Tibial artery (tissue), 4 donors: ENCODE measurements at places on chromosomes 16 and 17.

- no peak for DNase-seq
These were observed 175.0 kb downstream of the SPECC1 start for GRCh38 chr17:20184181-20184580.

GRCh38 chr17:66375121-66375520 is 72.7 kb downstream of the PRKCA start:
- no peak for DNase-seq

DNA sequence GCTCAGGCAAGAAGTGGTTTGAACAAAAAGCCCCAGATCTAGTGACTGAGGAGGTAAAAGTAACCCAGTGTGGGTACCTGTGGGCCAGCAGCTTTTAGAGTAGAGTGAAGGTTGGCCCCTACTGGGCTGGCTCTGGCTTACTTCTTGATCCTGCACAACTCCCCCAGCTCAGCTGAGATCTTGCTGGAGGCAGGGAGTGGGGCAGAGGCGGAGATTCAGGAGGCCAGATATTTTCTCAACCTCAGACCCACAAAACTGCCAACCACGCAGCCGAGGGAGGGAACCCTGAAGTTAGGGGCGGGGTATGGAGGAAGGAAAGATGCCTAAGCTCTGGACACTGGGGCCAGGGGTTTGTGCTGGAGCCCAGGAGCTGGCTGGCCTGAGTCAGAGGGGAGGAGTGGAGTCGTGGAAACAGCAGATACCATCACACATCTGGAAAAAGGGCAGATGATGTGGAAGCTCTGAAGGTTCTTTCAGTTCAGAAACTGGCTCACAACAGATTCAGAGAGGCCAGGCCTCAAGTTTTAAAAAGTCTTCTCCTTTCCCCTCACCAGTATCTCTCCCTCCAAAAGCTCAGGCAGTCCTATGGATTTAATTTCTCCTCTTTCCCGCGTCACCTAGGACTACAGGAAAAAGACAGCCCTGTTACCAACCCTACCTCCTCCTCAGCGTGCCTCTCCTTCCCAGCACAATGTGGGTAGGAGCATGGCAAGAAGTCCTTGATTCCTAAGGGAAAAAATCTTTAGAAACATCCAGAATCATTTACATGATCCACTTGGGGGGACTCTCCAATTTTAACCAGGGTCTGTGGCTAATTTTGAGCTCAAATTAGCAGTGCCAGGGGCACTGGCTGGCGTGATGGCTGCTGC is 48.1 kb downstream of the MYO18A start:
- peak; percentile 80 for DNase-seq

DNA sequence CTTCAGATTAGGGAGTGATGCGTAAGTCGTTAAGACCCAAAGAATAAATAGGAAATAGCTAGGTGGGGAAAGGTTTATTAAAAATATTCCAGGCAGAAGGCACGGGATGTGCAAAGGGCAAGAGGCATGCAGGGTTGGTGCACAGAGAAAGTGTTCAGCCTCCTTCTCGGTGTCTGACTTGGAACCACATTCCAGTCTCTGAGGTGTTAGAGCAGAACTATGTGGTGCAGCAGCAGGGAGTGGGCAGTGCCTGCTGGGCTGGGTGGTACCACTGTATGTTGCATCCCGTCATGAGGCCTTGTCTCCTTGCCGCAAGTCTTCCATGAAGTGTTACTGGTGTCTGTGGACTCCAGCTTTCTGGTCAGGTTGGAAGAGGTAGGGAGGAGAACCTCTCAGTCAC is 11.1 kb downstream of the NKD1 start:
- no peak for DNase-seq

GRCh38 chr17:66520999-66521398 is 218.6 kb downstream of the PRKCA start:
- no peak for DNase-seq

- peak; percentile 36 for DNase-seq
These were observed 119.2 kb downstream of the RPTOR start for GRCh38 chr17:80663781-80664206.

GRCh38 chr17:77076124-77076830 is 64.5 kb upstream of the SEC14L1 start:
- no peak for DNase-seq

DNA sequence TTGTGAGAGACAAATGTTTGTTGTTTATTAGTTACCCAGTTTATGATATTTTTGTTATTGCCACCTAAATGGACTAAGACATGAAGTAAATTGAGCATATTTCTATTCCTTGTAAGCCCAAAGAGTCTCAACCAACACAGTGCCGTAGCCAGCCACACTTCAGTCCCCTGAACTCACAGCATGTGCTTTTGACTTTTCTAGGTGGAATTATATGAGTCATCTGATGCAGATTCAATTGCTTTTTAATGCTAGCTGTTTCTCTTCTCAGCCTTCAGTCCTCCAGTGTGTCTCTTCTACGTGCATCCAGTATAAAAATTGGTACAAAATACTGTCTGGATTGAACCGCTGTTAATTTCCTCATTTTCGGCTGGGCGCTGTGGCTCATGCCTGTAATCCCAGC is 39.0 kb downstream of the IQCK start:
- no peak for DNase-seq

DNA sequence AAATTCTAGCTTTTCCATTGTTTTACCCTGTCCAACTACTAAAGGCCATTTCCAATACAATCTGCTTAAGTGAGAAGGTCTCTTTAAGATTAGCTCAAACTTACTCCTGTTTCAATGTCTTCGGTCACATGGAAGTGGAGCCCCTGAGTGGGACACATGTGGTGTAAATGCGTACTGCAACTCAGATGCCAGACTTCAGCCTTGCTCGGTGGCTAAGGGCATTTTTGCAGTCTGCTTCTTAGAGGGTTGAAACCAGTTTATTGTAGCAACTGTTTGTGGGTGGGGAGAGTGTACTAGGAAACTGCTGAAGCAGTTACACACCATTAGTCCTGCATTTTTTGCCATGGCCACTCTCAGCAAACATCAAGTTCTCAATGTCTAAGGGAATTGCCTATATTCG is 140.6 kb downstream of the PARN start:
- no peak for DNase-seq

GRCh38 chr17:50658616-50659015 is 23.9 kb downstream of the ABCC3 start:
- DNase-seq = no peak

DNA sequence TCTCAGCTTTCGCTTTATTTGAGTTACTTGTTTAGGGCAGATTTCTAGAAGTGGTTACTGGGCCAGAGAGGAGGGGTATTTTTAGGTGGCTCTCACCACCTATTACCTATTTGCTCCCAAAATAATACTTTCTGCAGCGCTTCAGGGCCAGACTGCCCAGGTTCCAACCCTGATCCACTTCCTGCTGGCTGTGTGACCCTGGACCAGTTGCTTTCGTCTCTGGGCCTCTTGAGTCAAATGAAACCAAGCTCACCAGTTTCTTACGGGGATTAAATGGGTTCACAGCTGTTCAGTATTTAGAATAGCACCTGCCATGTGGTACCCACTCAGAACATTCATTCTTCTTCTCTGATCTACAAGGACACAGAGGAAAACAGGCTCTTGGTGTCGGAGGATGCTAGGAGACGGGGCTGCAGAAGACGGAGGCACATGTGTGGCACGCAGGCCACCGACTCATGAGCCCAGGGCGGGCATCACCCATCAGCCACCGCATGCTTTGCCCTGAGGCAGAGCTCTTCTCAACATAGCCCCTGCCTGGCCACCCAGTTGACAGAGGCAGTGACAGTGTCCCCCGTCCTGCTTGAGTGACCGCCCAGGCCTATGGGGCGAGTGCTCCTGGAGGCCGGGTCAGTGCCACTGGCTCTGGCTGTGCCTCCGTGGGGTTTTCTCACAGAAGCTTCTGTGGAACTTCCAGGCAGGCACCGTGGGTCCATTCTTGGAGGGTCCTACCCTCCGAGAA is 149.0 kb upstream of the PLCG2 start:
- DNase-seq = no peak

DNA sequence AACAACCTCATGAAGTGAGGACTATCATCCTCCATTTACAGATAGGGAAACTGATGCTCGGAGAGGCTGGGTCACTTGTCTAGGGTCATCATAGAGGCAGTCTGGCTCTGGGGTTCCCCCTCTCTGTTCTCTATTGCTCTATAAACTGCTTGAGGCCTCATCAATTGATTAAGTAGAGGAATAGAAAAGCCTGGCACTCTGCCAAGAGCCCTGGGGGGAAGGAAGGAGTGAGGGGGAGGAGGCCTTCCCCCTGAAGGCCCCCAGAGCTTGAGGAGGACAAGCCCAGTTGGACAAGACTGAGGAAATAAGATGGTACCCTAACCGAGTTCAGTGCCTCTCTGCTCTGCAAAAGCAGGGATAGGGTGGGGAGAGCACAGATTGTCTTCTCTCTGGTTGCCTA is 21.0 kb downstream of the SDK2 start:
- DNase-seq = no peak

GRCh38 chr16:54630284-54630967 is 300.2 kb upstream of the IRX5 start:
- no peak for DNase-seq

- DNase-seq = no peak
These were observed 306.3 kb downstream of the CNTNAP4 start for GRCh38 chr16:76583466-76583865.

- no peak for DNase-seq
These were observed 4.5 kb upstream of the BRCA1 start for GRCh38 chr17:43129671-43130010.

- DNase-seq = peak; percentile 63
These were observed 8.8 kb downstream of the CNP start for GRCh38 chr17:41975099-41976083.

GRCh38 chr17:80591788-80592187 is 47.1 kb downstream of the RPTOR start:
- DNase-seq = no peak

DNA sequence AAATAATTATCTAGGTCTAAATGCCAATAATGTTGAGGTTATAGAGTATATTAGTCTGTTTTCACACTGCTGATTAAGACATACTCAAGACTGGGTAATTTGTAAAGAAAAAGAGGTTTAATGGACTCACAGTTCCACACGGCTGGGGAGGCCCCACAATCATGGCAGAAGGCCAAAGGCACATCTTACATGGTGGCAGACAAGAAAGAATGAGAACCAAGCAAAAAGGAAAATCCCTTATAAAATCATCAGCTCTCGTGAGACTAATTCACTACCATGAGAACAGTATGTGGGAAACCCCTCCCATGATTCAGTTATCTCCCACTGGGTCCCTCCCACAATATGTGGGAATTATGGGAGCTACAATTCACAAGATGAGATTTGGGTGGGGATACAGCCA is 2.9 kb upstream of the KATNB1 start:
- DNase-seq = no peak

DNA sequence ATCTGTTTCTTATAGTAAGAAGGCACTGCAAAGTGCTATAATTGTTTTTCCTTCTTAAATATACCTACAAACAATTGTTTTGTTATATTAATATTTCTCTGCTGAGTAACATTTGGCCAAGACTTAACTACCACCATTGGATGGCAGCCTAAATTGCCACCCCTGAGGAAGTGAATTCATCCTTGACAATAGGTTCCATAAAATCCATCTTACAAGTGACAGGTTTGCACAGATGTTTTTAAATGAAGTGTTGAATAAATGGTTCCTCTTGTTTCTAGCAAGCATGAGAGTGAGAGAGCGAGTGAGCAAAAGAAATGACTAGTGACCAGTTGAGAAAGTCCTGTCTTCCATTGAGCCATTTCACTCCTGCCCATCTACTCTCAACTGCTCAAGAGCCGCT is 8.3 kb upstream of the MPHOSPH6 start:
- DNase-seq = no peak

- no peak for DNase-seq
These were observed 21.5 kb upstream of the KRT19 start for GRCh38 chr17:41549596-41550039.

DNA sequence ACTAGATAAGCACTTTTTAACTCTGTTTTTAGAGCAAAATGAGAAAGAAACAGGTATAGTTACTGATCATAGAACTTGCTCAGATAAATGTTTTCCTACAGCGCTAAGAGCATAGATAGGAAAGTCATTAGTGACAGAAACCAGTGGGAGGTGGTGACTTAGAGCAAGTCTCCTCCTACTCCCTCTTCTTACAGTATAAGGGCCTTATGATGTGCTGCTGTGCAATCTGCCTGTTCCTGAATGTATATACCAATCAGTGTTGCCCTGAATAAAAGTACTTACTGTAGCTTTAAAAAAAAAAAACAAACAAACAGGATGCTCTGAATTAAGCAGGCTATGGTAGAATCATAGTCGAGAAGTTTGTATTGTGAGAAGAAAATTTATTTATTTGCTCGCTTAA is 23.3 kb upstream of the RASL10B start:
- DNase-seq = no peak

DNA sequence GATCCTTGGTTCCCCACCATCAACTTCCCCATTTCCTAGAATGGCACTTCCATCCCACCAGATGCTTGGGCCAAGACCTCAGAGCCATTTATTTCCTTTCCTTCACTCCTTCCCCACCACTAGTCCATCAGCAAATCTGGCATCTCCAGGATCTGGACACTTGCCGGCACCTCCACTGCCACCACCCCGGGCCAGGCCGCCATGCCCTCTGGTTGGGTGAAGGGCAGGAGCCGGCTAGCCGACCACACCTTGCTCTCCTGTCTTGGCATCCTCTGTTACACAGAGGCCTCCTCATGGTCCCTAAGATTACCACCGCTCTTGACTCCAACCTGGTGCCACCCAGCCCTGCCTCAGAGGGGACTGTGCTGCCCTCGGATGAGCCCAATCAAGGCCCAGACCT is 104.5 kb downstream of the RMI2 start:
- no peak for DNase-seq

DNA sequence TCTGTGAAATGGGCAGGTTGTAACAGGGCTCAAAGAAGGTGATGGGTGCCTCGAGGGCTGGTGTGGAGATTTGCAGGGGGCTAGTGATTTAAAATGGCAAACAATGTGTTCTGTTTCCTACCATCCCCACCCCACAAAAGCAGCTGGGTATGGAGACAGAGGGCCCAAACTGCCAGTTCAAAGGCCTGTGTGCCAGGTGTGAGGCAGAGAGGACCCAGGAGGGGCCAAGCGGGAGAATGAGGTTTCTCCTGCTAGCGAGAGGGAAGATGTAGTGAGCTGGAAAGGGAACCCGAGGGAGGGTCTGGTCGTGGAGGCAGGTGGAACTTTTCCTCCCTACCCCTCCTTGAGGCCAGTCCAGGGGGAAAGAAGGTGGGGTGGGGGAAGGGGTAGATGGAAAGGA is 39.4 kb downstream of the LAT start:
- DNase-seq = no peak

- no peak for DNase-seq
These were observed 24.4 kb upstream of the ZC3H18 start for GRCh38 chr16:88545781-88546180.

- DNase-seq = peak; percentile 84
These were observed 19.9 kb upstream of the PLLP start for GRCh38 chr16:57304169-57305061.

GRCh38 chr16:34802848-34803599 is 1343.6 kb downstream of the TP53TG3F start:
- DNase-seq = no peak

GRCh38 chr16:66223176-66223780 is 143.2 kb upstream of the CDH5 start:
- no peak for DNase-seq

- DNase-seq = no peak
These were observed 26.0 kb downstream of the PIMREG start for GRCh38 chr17:6470146-6470718.
